ENCODE measurements at places on chromosomes 16 and 17.

- no peak for DNase-seq
These were observed 27.4 kb downstream of the MYH11 start for GRCh38 chr16:15829460-15829859.

DNA sequence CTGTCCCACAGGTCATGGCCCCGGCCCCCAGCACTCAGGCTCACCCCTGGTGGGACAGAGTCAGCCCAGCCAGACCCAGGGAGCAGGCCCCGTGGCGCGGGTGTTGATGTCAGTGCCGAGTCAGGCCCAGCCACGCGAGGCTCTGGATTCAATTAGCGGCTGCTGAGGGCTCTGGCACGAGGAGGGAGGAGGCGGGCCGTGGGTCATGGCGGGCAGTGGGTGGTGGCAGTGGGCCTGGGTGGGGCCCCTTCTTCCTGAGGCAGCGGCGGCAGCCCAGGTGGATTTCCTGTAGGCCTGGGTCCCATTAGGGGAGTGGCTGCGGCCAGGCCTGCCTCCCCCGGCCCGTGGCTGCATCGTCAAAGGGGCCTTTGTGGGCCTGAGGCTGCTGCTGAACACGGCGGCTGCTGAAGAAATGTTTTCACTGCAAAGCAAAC, 12.9 kb downstream of the VASN start:
- no peak for DNase-seq

- no peak for DNase-seq
These were observed 226.2 kb downstream of the NTN1 start for GRCh38 chr17:9247401-9247938.

DNA sequence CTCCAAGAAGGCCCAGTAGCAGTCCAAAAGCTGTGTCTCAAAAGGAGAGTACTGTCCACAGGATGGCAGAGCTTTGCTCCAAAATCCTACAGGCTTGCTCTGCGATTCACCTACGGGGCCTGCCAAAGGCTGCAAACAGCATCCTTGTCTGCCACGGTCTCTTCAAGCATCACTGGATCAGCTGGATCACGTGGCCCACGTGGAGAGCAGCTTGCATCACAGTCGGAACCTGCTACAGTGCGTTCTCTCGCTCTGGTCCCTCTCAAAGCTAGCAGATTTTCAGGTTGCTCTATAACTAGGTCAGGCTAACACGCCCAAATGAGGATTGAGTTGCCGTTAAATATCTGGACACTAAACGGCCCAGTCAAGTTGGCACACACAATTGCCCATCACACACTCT, 8.4 kb upstream of the TIMM22 start:
- DNase-seq, result no peak

- DNase-seq, result no peak
These were observed 21.1 kb downstream of the EIF4A3 start for GRCh38 chr17:80125656-80126448.

GRCh38 chr17:67624886-67625656, 92.7 kb upstream of the NOL11 start:
- no peak for DNase-seq

GRCh38 chr16:72474501-72475123, 302.7 kb upstream of the PMFBP1 start:
- no peak for DNase-seq

All from T1000 (cell line).